ENCODE measurements at places on chromosomes 13 and 19.
A peak's percentile ranks its signal among the peaks of the same experiment; 100 is the strongest.

- no peak for DNase-seq
These were observed 15.3 kb downstream of the ZBTB7A start for GRCh38 chr19:4051175-4052101.

DNA sequence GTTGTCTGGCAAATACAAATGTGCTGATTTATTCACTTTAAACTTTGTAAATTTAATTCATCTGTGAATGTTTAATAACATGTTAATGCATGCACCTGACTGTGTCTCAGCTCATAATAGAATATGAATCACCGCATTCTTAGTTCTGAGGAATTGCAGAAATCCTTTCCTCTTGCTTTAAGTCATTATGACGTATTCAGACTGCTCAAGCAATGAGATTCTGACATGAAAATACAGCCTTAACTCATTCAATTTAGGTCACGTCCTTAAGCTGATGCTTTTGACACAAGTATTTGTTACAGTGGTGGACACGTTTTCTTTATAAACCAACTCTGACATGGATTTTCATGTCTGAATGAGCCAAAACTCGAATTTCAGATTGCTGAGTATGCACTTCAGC is 541.0 kb upstream of the KLF12 start:
- DNase-seq = peak; percentile 11

DNA sequence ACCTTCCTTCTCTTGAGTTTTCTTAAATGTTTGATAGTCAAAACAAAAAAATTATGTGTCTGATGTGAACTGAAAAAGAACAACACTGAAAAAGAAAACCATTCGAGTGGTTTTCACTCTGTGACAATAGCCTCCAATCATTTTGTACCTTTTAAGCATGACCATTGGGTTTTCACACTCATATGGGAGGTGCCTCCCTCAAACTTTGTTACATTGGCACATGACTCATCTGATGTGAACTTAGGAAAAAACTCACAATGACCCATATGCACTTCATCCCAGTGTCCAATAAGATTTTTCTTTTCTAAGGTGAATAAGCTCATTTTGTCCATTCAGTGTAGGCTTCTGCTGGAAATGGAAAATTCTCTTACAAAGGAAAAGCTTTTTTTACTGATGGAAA is 66.6 kb upstream of the XPO4 start:
- DNase-seq = peak; percentile 42

GRCh38 chr19:2179095-2179494 is 15.4 kb downstream of the DOT1L start:
- no peak for DNase-seq

DNA sequence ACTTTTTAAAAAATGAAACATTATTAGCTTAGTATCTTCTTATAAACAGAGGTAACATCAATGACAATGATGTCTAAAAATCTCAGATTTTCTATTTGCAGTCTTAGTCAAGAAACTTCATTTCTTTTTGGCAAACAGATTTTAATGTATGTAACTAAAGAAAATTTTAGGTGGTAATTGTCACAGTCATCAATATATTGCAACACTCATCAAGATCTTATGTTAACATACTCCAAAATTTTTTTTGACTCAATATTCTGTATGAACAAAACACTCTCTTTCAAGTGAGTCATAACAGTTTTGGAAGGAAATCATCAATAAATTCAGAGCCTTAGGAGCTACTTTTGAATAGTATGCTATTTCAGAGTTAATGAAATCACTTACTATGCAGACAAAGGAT is 1507.6 kb downstream of the SLITRK1 start:
- no peak for DNase-seq

DNA sequence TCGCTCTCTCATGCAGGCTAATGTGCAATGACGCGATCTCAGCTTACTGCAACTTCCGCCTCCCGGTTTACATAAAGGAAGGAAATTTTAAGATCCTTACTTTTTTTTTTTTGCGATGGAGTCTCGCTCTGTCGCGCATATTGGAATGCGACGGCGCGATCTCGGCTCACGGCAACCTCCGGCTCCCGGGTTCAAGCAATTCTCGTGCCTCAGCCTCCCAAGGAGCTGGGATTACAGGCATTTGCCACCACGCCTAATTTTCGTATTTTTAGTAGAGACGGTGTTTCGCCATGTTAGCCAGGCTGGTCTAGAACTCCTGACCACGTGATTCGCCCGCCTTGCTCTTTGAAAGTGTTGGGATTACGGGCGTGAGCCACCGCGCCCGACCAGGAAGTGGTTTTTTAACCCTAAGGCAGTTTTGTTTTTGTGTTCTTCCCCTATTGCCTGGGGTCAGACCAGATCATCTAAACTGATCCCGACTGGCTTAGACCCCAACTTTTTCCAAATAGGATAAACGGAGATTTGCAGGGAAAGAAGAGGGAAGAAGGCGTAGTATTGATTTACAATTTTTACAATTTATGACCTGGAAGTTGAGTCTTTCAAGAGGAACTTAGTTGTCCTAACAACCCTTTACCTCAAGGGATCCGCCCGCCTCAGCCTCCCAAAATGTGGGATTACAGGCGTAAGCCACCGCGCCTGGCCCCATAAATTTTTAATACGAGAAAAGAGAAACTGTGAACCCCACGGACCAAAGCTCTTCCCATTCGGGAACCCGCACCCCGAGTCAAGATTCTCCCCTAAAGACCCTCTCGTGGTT is 142.0 kb downstream of the ZNF737 start:
- DNase-seq = peak; percentile 64

GRCh38 chr13:96991072-96991471 is 3.2 kb downstream of the OXGR1 start:
- no peak for DNase-seq
